ENCODE measurements at places on chromosomes 12 and 14.

GRCh38 chr14:26896447-26896846 lies 298.6 kb upstream of the NOVA1 start:
- peak; percentile 65 for DNase-seq
- H3K4me1 ChIP-seq: no peaks in the 10 kb centered on the region
- no peak overlapping the region for H3K27ac ChIP-seq

DNA sequence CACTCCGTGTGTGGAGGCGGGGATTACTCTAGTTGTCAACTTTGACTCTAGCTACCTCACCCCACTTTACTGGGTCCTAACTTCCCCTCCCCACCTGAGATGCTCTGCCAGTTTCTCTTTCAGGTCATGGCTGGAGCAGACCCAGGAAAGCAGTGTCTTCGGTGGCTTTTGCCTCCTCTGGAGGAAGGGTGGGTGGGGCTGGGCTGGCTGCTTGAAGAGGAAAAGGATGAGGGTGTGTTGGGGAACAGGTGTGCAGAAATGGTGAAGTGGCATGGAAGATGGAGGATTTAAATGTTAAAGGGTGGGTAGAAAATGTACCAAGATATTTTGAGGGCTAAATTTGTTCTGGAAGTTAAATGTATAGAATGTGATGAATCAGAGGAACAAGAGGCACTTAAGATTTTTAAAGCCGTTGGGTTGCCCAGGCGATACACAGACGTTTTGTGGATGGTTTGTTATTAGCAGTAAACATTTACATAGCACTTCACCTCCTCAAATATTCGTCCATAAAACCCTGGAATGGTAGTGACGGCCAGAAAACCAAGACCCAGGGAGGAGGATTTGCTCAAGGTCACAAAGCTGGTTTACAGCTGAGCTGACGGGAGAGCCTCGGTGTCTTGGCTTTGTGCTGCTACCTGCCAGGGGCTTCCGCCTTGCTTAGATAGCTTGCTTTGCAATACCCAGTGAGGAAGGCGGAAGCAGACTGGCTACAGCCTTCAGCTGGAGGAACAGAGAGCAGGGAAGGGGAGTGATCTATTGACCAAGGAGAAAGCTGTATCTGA lies 72.2 kb upstream of the PRMT8 start:
- H3K4me3 ChIP-seq: no peak overlapping the region
- no peak overlapping the region for H3K27ac ChIP-seq
- DNase-seq: no peak
- H3K36me3 ChIP-seq: no peaks in the 10 kb centered on the region
- no peaks in the 10 kb centered on the region for H3K27me3 ChIP-seq
- no peaks in the 10 kb centered on the region for H3K4me1 ChIP-seq

DNA sequence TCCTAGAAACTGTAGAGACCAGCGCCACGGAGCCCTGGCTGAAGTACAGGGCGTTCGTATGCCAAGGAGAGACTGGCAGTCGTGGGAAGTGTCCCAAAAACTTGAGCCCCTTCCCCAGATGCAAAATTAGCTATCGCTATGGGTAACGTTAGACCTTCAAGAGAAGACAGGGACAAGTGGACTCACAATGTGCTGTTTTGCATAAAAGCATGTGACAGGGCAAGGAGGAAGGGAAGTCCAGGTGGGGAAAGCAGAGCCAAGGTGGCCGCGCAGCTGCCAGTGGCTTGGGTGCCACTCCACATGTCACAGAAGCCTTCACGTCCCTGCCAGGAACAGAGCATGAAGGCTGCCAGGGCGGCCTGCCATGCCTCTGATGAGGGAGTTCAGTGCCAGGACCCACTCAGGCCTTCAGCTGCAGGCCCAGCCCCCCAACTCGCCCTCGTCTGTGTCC lies 61.2 kb upstream of the DYNC1H1 start:
- H3K4me1 ChIP-seq: no peaks in the 10 kb centered on the region
- no peak overlapping the region for H3K4me3 ChIP-seq

- H3K4me3 ChIP-seq: no peak overlapping the region
- no peak overlapping the region for H3K27ac ChIP-seq
- H3K27me3 ChIP-seq: no peaks in the 10 kb centered on the region
- no peak for DNase-seq
- H3K4me1 ChIP-seq: no peaks in the 10 kb centered on the region
These were observed 17.8 kb downstream of the AK7 start for GRCh38 chr14:96409701-96410100.

GRCh38 chr14:49505041-49505766 lies 81.0 kb downstream of the RPS29 start:
- no peaks in the 10 kb centered on the region for H3K36me3 ChIP-seq
- no peak overlapping the region for H3K27ac ChIP-seq
- no peak for DNase-seq
- H3K4me1 ChIP-seq: no peaks in the 10 kb centered on the region

DNA sequence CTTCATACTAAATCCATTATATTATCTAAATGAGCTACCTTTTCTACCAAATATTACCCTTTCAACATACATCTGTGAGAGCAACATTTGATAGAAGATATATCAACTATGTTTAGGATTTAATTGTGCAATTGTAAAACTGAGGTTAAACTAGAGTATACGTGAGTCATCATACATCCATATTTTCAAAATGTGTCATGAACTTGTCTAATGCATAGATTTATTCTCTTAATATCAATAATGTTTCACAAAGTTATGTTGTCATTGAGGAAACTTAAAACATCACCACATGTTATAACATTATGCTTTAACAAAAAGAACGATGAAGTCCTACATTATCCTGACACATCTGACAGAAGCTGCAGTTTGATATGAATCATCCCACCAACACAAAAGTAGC lies 645.5 kb upstream of the NOVA1 start:
- no peaks in the 10 kb centered on the region for H3K4me1 ChIP-seq
- H3K4me3 ChIP-seq: no peak overlapping the region
- H3K27me3 ChIP-seq: no peaks in the 10 kb centered on the region
- DNase-seq: no peak

- no peak overlapping the region for H3K27ac ChIP-seq
- H3K27me3 ChIP-seq: no peaks in the 10 kb centered on the region
- no peak for DNase-seq
These were observed 558.8 kb upstream of the FBXO33 start for GRCh38 chr14:39991041-39991440.

- peak overlapping the region; percentile 49 for H3K27ac ChIP-seq
- H3K27me3 ChIP-seq: no peaks in the 10 kb centered on the region
- H3K4me1 ChIP-seq: no peaks in the 10 kb centered on the region
- H3K4me3 ChIP-seq: no peak overlapping the region
- H3K36me3 ChIP-seq: no peaks in the 10 kb centered on the region
These were observed 10.2 kb downstream of the TPCN1 start for GRCh38 chr12:113231235-113232088.

DNA sequence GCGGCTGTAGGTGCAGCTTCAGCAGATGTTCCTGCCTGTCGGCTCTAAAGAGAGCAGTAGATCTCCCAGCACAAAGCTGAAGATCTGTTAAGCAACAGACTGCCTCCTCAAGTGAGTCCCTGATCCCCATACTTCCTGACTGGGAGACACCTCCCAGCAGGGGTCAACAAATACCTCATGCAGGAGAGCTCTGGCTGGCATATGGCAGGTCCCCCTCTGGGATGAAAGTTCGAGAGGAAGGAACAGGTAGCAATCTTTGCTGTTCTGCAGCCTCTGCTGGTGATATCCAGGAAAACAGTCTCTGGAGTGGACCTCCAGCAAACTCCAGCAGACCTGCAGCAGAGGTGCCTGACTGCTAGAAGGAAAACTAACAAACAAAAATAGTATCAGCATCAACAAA lies 337.1 kb upstream of the USP15 start:
- no peaks in the 10 kb centered on the region for H3K36me3 ChIP-seq
- H3K4me3 ChIP-seq: no peak overlapping the region
- DNase-seq: no peak
- no peaks in the 10 kb centered on the region for H3K4me1 ChIP-seq
- H3K27me3 ChIP-seq: no peaks in the 10 kb centered on the region

DNA sequence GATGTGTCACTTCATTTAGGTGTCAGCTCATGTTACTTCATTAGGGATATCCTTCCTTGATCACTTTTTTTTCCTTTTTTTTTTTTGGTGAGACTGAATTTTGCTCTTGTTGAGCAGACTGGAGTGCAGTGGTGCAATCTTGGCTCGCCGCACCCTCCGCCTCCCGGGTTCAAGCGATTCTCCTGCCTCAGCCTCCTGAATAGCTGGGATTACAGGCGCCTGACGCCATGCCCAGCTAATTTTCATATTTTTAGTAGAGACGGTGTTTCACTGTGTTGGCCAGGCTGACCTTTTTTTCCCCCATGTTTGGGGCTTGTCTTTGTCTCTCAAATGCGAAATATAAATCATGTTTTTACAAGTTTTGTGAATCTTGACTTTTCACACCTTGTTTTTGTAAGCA lies 9.6 kb upstream of the AACS start:
- no peak overlapping the region for H3K27ac ChIP-seq
- no peak overlapping the region for H3K4me3 ChIP-seq
- no peaks in the 10 kb centered on the region for H3K4me1 ChIP-seq

DNA sequence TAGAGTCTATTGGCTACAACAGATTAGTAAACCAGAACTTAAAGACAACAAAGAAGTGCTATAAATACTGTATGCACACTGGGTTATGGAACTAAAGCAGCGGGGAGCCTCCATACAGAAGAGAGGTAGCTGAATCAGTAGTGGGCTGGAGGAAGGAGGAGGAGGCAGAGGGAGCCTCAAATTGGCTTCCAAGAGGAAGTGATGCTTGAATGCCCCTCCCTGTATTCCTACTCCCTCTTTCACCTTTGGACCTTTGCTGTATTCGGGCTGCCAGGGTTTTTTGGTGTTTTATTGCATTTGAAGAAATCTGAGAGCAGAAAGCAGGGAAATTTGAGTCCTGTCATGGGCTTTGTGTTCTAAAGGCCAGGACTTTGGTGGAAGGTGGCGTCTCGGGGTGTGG lies 104.0 kb upstream of the PTPRB start:
- no peaks in the 10 kb centered on the region for H3K36me3 ChIP-seq
- no peak for DNase-seq
- no peak overlapping the region for H3K27ac ChIP-seq
- H3K4me3 ChIP-seq: no peak overlapping the region
- H3K27me3 ChIP-seq: no peaks in the 10 kb centered on the region

DNA sequence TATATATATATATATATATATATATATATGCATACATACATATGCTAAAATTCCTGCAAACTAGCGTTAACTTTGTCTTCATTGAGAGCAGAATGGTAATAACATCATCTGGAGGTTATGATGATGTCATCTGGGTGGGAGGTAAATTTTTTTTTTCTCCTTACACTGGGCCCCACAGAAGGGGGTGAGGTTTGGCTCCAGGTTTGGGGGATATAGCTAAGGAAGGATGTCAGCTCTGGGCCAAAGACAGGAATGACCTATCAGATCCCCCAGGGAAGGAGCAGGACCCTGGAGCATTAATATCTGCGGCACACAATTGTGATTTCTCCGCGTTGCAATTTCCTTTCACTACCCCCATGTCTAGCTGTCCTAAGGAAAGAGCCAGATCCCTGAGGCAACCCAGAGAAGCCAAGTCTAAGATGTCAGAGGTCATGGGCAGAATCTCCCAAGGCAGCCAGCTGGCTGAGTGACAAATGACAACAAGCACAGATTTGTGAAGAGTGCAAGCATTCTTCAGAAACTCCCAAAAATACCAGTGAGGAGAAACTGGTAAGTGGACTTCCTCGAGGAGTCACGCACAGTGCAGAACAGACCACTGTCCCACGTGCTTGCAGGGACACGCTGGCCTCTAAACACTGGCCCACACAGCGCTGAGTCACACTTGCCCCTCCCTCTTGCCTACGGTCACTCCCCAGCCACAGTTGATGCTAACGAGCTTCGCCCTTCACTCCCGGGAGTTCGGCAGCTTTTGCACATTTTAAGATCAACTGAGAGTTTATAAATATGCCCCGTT lies 9.9 kb downstream of the UBC start:
- H3K4me3 ChIP-seq: no peak overlapping the region
- H3K4me1 ChIP-seq: peaks cover 16% of the 10 kb centered on the region
- peak overlapping the region; percentile 87 for H3K27ac ChIP-seq
- peak; percentile 88 for DNase-seq
- no peaks in the 10 kb centered on the region for H3K27me3 ChIP-seq

All from tibial nerve (tissue), 4 donors.